Mesothelial cell of epicardium (in vitro differentiated cells): ENCODE measurements at places on chromosomes 1 and 21.
A peak's percentile ranks its signal among the peaks of the same experiment; 100 is the strongest.

- H3K4me1 ChIP-seq, result peaks cover 5% of the 10 kb centered on the region
- H3K27ac ChIP-seq, result no peak overlapping the region
- no peaks in the 10 kb centered on the region for H3K27me3 ChIP-seq
- no peak overlapping the region for H3K4me3 ChIP-seq
- DNase-seq, result no peak
These were observed 38.3 kb downstream of the WDR3 start for GRCh38 chr1:117967881-117968280.

DNA sequence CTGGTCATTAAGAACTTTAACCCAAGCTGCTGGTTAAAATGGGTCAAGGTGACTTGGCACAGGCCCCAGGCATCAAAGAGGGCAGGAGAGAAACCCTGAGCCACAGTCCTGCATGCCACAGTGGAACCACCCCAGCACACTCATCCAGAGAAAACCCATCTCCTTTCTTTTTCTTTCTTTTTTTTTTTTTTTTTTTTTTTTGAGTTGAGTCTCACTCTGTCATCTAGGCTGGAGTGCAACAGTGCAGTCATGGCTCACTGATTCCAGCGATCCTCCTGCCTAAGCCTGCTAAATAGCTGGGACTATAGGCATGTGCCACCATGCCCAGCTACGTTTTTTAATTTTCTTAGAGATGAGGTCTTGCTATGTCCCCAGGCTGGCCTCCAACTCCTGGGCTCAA is 109.2 kb upstream of the RAB4A start:
- H3K27ac ChIP-seq, result no peak overlapping the region
- no peaks in the 10 kb centered on the region for H3K27me3 ChIP-seq
- H3K4me3 ChIP-seq, result no peak overlapping the region
- no peaks in the 10 kb centered on the region for H3K36me3 ChIP-seq

DNA sequence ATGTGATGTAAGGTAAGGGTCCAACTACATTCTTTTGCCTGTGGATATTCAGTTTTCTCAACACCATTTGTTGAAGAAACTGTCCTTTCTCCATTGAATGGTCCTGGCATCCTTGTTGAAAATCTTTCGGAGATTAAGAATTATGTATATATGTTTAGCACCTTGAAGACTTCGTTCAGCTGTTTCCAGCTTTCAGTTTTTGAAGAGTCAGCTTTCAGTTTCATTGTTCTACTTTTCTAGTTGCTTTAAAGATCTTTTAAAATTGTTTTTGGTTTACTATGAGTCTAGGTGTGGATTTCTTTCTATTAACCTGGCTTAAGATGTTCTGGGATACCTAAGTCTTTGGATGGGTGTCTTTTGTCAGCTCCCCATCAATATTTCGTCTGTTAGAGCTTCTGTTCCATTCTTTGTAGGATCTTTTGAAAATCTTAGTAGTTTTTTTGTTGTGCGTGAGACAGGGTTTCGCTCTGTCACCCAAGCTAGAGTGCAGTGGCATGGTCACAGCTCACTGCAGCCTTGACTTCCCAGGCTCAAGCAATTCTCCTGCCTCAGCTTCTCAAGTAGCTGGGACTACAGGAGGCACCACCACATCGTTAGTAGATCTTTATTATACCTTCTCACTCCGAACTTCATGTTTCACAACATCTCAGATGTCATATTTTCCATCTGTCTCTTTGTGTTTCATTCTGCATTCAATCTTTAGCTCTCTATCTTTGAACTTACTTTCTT is 353.5 kb upstream of the B3GALT2 start:
- H3K27ac ChIP-seq, result no peak overlapping the region
- H3K4me1 ChIP-seq, result peaks cover 7% of the 10 kb centered on the region
- H3K27me3 ChIP-seq, result no peaks in the 10 kb centered on the region
- H3K36me3 ChIP-seq, result no peaks in the 10 kb centered on the region

DNA sequence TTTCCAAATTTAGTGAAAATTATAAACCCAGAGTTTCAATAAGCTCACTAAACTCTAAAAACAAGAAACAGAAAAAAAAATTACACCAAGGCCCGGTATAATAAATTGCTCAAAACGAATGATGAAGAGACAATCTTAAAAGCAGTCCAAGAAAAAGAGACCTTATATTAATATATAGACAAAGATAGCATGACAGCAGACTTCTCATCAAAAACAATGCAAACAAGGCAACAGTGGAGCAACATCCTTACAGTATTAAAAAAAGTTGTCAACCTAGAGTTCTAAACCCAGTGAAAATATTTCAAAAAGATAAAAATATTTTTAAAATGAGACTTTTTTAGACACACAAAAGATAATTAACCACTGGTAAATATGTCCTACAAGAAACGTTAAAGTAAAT is 46.7 kb downstream of the KIFAP3 start:
- no peak overlapping the region for H3K4me3 ChIP-seq
- no peaks in the 10 kb centered on the region for H3K27me3 ChIP-seq
- H3K4me1 ChIP-seq, result peaks cover 3% of the 10 kb centered on the region
- no peak for DNase-seq
- peaks cover 38% of the 10 kb centered on the region for H3K36me3 ChIP-seq

DNA sequence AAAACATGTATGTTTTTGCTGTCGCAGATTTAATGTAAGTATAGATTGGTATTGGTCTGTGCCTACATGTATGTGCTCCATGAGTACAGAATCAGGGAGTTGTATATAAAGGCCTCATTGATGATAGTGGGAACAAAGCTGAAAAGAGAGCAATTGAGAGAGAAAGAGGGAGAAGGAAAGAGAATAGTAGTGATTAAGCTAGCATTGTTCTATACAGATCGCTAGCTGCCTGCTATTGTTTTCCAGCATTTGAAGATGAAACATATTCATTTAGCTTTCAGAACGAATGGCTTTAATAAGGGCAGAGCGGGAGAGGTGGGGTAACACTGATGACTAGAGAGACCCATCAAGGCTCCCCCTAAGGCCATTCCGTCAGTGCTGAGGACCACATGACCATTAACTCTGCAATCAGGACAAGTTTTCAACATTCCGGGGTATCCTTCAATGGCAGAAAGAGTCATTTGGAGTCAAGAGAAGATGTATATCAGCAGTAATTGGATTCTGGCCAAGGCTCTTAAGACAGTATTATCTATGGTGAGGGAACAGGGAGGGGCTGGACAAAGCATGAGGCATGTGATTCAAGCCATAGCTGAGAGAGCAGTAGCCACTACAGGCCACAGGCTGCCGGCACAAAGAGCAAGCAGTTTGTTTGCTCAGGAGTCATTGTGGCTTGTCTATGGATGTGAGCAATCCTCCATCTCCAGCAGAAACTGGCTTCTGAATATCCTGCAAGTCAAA is 176.5 kb downstream of the PBX1 start:
- no peaks in the 10 kb centered on the region for H3K27me3 ChIP-seq
- H3K36me3 ChIP-seq, result peaks cover 9% of the 10 kb centered on the region
- peaks cover 73% of the 10 kb centered on the region for H3K4me1 ChIP-seq
- DNase-seq, result no peak

DNA sequence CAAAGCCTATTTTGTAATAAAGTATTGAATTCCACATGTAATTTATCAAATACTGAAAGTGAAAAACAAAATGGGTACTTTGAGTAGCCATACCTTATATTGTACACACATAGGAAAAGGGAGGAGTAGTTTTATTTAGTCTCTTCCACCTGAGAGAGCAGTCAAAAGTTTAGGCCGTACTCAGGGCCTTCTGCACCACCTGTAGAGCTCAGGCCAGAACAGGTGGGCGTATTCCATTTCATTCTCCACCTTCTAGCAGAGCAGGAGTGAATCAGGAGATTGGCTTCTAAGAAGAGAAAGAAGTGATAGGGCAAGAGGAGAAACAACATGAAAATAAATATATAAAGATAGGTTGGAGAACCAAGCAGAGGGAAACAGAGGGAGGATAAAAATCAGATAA is 44.0 kb downstream of the TRAF5 start:
- no peak overlapping the region for H3K27ac ChIP-seq
- no peak for DNase-seq
- H3K4me1 ChIP-seq, result peaks cover 4% of the 10 kb centered on the region
- H3K36me3 ChIP-seq, result peaks cover 27% of the 10 kb centered on the region

DNA sequence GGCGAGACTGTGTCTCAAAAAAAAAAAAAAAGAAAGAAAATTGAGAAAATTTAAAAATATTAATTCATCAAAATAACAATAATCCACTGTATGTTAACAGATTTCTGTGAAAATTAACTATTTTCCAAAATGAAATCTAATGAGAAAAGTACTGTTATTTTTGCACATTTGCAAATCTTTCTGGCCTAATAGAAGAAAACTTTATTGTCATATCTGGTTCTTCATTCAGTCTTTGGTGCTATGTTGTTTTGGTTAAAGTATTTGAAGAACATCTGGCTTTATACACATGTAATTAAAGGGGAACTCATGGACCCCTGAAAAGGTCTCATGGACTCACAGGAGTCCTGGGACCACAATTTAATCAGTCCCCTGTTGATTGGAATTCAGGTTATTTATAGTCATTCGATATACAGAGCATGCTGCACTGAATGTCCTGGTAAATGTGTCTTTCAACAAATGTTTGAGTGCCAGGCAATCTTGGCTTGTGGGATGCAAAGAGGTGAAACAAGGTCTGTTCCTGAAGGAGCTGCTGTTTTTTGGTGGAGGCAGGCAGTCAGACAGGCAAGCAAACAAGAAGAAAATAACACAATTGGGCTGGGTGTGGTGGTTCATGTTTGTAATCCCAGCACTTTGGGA is 9.0 kb downstream of the AK4 start:
- DNase-seq, result no peak
- H3K27ac ChIP-seq, result no peak overlapping the region
- H3K36me3 ChIP-seq, result no peaks in the 10 kb centered on the region
- H3K27me3 ChIP-seq, result peaks cover 3% of the 10 kb centered on the region

- no peak overlapping the region for H3K4me3 ChIP-seq
- no peak for DNase-seq
- H3K4me1 ChIP-seq, result no peaks in the 10 kb centered on the region
- H3K27me3 ChIP-seq, result no peaks in the 10 kb centered on the region
- H3K27ac ChIP-seq, result no peak overlapping the region
These were observed 49.4 kb downstream of the EDEM3 start for GRCh38 chr1:184705271-184705670.

- DNase-seq, result no peak
- no peaks in the 10 kb centered on the region for H3K27me3 ChIP-seq
- peaks cover 2% of the 10 kb centered on the region for H3K4me1 ChIP-seq
- H3K4me3 ChIP-seq, result no peak overlapping the region
These were observed 510.7 kb downstream of the RWDD3 start for GRCh38 chr1:95744731-95745130.

GRCh38 chr1:162360237-162360873 is 16.3 kb downstream of the SPATA46 start:
- no peak overlapping the region for H3K4me3 ChIP-seq
- DNase-seq, result no peak
- H3K4me1 ChIP-seq, result no peaks in the 10 kb centered on the region

DNA sequence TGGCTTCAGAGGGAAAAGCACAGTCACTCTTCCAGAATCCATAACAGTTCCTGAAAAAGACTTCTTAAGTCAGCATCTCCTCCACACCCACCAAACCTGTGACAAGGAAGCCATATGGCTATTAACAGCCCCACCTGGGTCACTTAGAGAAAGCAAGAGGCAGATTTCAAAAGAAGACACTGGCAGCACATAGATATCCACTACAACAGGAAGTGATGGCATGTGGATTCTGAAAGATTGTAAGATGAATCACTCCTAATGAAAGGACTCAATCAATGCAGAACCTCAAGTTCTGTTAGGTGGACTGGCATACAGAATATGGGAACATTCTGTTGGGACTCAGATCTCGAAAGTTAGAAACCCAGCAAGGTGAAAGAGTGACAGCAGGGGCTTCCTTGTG is 365.9 kb downstream of the TGFB2 start:
- peaks cover 4% of the 10 kb centered on the region for H3K4me1 ChIP-seq
- H3K27me3 ChIP-seq, result no peaks in the 10 kb centered on the region
- H3K27ac ChIP-seq, result no peak overlapping the region
- no peaks in the 10 kb centered on the region for H3K36me3 ChIP-seq
- no peak overlapping the region for H3K4me3 ChIP-seq

- peaks cover 2% of the 10 kb centered on the region for H3K4me1 ChIP-seq
- H3K27ac ChIP-seq, result no peak overlapping the region
- H3K36me3 ChIP-seq, result no peaks in the 10 kb centered on the region
- H3K27me3 ChIP-seq, result peaks cover 7% of the 10 kb centered on the region
- no peak overlapping the region for H3K4me3 ChIP-seq
These were observed 241.0 kb downstream of the GPATCH2 start for GRCh38 chr1:217389895-217390294.

DNA sequence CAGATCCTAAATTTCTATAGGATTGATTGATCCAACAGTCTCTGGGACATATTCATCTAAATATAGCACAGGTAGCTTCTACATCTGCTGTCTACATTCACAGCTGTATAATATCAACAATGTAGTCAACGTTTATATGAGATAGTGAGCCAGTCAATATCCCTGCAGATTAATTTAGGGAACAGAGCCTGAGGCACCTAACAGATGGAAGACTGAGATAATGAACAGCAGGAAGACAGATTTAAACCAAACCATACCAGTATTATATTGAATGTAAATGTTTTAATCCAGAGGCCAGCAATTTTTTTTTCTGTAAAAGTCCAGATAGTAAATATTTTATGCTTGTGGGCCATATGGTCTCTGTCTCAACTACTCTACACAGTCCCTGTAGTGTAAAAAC is 2072.4 kb downstream of the MRPL39 start:
- no peak overlapping the region for H3K4me3 ChIP-seq
- no peak overlapping the region for H3K27ac ChIP-seq
- no peaks in the 10 kb centered on the region for H3K4me1 ChIP-seq

DNA sequence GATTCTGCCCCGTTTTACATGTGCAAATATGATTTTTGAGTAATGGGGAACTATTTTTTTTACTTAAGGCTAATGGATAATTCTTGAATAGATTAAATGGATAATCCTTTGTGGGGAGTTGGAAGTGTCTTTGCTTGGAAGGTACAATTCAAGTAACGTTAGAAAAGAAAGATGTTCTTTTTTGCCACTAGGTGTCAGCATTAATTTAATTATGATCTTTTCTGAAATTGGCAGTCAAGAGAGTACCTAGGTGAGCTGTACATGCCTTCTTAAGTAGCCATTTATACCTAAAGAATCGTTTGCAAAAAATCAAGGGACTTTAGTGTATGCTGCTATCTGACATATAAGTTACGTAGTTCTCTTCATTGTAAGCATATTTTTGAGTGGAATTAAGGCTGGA is 2.2 kb downstream of the FBXO28 start:
- peaks cover 5% of the 10 kb centered on the region for H3K36me3 ChIP-seq
- H3K4me1 ChIP-seq, result peaks cover 25% of the 10 kb centered on the region
- H3K4me3 ChIP-seq, result peak overlapping the region; percentile 58

GRCh38 chr1:114272593-114272992 is 118.9 kb upstream of the SYT6 start:
- H3K27me3 ChIP-seq, result peaks cover 19% of the 10 kb centered on the region
- no peaks in the 10 kb centered on the region for H3K4me1 ChIP-seq
- no peak overlapping the region for H3K27ac ChIP-seq
- no peak for DNase-seq
- H3K4me3 ChIP-seq, result no peak overlapping the region
